ENCODE measurements at places on chromosomes 2 and 18. TPM values are rescaled to one million over a fixed set of nuclear protein-coding genes. Genes with fewer than 3 reads are reported as not detected.
A peak's percentile ranks its signal among the peaks of the same experiment; 100 is the strongest.

DNA sequence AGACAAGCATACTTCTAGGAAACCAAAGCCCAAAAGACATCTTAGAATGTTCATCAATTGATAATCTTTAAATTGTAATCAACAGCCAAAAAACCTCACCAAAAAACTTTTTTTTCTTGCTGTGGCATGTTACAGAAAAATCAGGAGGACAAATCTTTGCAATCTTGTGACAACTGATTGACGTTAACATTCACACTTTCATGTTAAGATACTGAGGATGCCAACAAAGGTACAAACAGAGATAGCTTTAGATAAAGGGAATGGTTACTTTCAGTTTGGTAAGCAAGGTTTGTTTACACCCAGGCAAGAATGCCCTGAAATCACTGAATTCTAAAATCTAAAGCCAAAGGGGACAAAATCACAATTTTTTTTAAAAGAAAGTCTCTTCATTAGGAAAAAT, 92.4 kb downstream of the ZAP70 start:
- H3K27ac ChIP-seq: no peak overlapping the region
- H3K4me3 ChIP-seq: no peak overlapping the region
- H3K27me3 ChIP-seq: no peaks in the 10 kb centered on the region
- H3K4me1 ChIP-seq: no peaks in the 10 kb centered on the region

GRCh38 chr2:173193925-173194324, 118.3 kb downstream of the MAP3K20 start:
- H3K4me3 ChIP-seq: no peak overlapping the region
- no peak overlapping the region for H3K27ac ChIP-seq
- H3K4me1 ChIP-seq: peaks cover 11% of the 10 kb centered on the region
- no peak for DNase-seq
- H3K27me3 ChIP-seq: no peaks in the 10 kb centered on the region

DNA sequence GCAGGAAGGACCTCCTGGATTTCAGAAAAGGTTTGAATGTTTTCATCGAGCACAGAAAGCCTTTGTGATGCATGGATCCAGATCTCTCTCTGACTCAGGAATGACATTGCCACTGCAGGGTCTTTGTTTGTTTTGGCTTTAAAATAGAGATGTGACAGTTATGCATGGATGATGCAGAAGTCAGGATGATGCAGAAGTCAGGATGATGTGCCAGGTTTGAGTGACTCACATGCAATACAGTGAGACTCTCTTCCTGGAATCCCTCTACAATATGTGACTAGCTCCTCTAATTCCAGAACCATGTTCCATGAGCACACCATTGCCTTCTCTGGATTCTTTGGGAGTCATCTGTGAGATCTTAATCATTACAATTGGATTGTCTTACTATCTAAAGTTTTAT, 177.9 kb upstream of the RAB6C start:
- no peaks in the 10 kb centered on the region for H3K4me1 ChIP-seq
- no peak overlapping the region for H3K27ac ChIP-seq
- H3K27me3 ChIP-seq: peaks cover 12% of the 10 kb centered on the region
- DNase-seq: no peak

DNA sequence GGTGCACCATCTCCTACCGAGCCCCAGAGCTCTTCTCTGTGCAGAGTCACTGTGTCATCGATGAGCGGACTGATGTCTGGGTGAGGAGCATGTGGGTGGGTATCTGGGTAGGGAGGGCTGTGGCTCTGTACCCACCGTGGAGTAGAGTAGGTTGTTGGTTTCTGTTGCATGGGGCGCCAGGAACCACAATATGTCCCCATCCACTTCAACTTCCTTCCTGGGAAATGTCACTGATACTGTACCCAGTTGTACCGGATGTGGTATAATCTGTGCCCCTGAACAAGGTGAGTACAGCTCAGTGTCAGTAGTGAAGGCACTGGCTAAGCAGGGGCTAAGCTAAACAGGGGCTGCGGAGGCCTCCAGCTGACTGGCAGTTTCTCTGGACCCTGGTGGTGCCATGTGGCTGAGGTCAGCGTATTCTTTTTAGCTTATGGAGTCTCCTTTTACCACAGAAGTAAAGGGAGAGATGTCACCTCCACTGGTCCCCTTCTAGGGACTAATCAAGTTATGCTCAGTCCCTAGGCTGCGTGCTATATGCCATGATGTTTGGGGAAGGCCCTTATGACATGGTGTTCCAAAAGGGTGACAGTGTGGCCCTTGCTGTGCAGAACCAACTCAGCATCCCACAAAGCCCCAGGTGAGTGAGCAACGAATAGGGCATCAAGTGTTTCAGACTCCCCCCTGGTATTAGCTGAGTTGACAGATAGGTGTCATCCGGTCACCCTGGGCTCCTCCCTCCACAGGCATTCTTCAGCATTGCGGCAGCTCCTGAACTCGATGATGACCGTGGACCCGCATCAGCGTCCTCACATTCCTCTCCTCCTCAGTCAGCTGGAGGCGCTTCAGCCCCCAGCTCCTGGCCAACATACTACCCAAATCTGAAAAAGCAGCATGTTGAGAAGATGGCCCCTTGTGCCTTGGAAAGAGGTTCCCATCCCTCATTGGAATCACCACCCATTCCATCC, 2.7 kb downstream of the STK16 start:
- peaks cover 9% of the 10 kb centered on the region for H3K36me3 ChIP-seq
- peak overlapping the region; percentile 96 for H3K4me3 ChIP-seq
- H3K27ac ChIP-seq: peak overlapping the region; percentile 94

- DNase-seq: no peak
- no peaks in the 10 kb centered on the region for H3K36me3 ChIP-seq
- H3K27me3 ChIP-seq: no peaks in the 10 kb centered on the region
- peaks cover 10% of the 10 kb centered on the region for H3K4me1 ChIP-seq
- no peak overlapping the region for H3K27ac ChIP-seq
These were observed 9.0 kb upstream of the SLC35F6 start for GRCh38 chr2:26754972-26755670.

DNA sequence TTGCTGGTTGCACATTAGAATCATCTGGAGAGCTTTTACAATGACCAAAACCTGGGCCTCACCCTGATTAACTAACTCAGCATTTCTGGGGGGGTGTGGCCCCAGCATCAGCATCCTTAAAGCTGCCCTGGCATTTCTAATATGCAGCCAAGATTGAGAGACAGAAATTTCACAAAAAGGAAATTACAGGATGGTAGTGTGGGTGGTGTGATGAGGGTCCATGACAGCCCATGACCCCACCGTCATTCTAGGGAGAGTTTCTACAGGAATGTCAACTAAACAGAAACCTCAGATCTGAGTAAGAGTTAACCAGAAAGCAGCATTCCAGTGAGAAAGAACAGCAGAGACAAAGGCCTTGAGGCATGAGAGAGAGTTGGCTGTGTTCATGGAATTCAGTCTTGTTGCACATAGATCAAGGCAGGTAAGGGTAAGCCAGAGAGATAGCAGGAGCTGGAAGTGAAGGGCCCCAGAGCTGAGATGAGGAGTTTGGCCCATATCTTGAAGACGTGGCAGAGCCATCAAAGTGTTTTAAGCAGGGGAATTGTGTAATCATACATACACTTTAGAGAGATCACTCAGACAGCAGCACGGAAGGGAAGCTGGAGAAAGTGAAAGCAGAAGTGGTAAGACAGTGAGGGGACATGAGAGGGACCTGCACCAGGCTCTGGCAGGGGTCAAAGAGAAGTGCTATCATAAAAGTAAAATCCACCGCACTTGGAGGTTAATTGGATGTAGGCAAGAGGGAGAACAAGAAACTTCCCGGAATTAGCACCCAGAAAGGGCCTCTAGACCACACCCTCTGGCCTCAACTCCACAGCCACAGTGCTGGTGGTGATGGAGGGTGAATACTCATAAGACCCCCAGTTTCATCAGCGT, 7.8 kb upstream of the TRABD2A start:
- no peaks in the 10 kb centered on the region for H3K36me3 ChIP-seq
- no peaks in the 10 kb centered on the region for H3K27me3 ChIP-seq
- H3K4me3 ChIP-seq: peak overlapping the region; percentile 74
- DNase-seq: peak; percentile 83
- H3K27ac ChIP-seq: peak overlapping the region; percentile 92

- peaks cover 2% of the 10 kb centered on the region for H3K27me3 ChIP-seq
- H3K27ac ChIP-seq: no peak overlapping the region
- H3K4me3 ChIP-seq: no peak overlapping the region
- no peak for DNase-seq
- H3K4me1 ChIP-seq: no peaks in the 10 kb centered on the region
These were observed 100.4 kb downstream of the MMADHC start for GRCh38 chr2:149487189-149487588.

GRCh38 chr18:58865701-58866065, 1.0 kb downstream of the ZNF532 start:
- H3K36me3 ChIP-seq: peaks cover 18% of the 10 kb centered on the region
- no peak for DNase-seq
- H3K27me3 ChIP-seq: peaks cover 23% of the 10 kb centered on the region
- peaks cover 4% of the 10 kb centered on the region for H3K4me1 ChIP-seq
- H3K4me3 ChIP-seq: no peak overlapping the region
- no peak overlapping the region for H3K27ac ChIP-seq

DNA sequence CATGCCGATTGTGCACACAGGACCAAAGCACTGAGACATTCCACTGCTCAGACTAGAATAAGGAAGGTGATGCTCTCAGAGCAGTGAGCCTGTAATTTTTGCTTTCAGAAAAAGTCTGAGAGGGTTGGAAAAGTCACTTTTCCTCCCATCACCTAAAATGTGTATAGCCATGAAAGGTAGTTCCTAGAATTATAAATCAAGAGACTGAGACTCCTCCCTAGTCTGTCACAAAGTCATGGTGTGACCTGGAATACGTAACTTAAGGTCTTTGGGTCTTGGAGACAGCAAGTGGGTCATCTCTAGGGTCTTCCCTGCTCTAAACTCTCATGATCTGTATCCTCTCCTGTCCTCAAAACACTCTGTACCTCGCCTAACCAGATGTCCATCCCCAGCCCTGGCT, 16.9 kb downstream of the ZNF521 start:
- H3K4me3 ChIP-seq: no peak overlapping the region
- H3K36me3 ChIP-seq: no peaks in the 10 kb centered on the region
- H3K27me3 ChIP-seq: peaks cover 23% of the 10 kb centered on the region
- H3K4me1 ChIP-seq: no peaks in the 10 kb centered on the region

GRCh38 chr18:68520406-68521075, 194.4 kb downstream of the TMX3 start:
- H3K36me3 ChIP-seq: no peaks in the 10 kb centered on the region
- no peaks in the 10 kb centered on the region for H3K4me1 ChIP-seq
- DNase-seq: no peak
- no peak overlapping the region for H3K27ac ChIP-seq

GRCh38 chr2:100653449-100654035, 90.7 kb downstream of the PDCL3 start:
- no peak overlapping the region for H3K27ac ChIP-seq
- H3K4me3 ChIP-seq: no peak overlapping the region
- peaks cover 5% of the 10 kb centered on the region for H3K27me3 ChIP-seq
- H3K36me3 ChIP-seq: no peaks in the 10 kb centered on the region

DNA sequence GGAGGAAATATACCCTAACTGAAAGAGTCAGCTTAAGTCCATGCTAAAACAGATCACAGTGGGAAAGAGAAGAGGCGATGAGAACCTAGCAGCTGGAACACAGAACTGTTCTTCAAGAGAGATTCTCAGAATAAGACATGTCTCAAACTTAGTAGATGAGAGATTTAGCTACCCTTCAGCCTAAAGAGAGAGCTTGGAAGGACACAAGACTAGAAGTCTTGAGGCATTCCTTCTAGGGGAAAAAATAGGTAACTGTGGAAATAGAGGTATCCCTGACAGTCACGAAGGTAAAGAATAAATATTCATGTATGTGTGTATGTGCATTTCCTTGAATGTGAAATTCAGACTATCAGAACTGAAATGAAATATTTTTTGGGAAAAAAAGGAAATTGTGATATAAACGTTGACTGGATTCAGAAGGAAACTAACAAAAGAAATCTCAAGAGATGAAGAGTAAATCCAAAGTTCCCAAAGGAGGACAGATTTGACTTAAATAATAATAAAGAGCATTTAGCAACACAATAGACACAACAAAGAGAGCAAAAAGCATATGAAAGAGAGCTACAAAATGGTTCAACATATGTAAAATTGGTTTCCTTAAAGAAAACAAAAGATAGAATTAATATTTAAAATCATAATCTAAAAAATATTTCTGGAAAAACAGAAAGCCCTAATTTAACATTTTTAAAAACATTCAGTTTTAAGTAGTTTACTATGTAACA, 258.7 kb downstream of the LRP1B start:
- no peaks in the 10 kb centered on the region for H3K27me3 ChIP-seq
- no peaks in the 10 kb centered on the region for H3K4me1 ChIP-seq
- DNase-seq: no peak

DNA sequence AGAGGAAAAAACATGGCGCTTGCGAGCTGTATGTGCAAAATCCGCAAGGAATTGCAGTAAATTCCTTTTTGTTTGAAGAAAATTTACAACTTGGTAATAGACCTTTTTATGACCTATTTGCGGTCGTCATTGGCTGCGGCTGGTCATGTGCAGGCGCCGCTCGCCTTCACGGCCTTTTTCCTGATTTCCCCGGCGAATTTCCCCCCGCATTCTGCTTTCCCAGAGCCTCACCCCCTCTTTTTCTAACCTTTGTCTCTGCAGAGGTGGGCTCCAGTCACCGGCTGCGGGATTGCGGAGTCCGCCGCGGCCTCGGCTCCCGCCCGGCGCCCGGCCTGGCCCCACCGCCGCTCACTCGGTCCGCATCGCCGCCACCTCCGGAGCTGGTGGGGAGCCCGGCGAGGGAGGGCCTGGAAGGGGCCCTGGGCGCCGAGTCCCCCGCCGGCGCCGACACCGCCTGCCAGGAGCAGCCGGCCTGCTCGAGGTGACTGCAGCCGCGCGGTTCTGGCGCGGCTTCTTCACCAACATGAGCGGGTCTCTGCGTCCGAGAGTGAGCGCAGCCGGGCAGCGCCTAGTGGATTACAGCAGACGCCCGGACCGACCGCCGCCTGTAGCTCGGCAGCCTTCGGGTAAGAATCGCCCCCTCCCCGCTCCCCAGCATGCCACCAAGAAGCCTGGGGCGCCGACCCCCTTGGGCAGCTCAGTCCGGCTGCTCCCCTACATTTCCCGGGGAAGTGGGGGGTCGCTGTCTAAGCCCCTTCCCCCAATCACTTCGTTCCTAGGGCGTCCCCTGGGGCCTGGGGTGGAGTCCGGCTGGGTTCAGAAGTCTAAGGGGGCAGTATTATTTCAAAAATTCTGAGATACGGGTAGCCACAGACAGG, 7.1 kb downstream of the HOXD8 start:
- peaks cover 64% of the 10 kb centered on the region for H3K27me3 ChIP-seq
- no peak for DNase-seq
- H3K4me1 ChIP-seq: peaks cover 34% of the 10 kb centered on the region
- H3K36me3 ChIP-seq: peaks cover 35% of the 10 kb centered on the region
- no peak overlapping the region for H3K27ac ChIP-seq
- no peak overlapping the region for H3K4me3 ChIP-seq

DNA sequence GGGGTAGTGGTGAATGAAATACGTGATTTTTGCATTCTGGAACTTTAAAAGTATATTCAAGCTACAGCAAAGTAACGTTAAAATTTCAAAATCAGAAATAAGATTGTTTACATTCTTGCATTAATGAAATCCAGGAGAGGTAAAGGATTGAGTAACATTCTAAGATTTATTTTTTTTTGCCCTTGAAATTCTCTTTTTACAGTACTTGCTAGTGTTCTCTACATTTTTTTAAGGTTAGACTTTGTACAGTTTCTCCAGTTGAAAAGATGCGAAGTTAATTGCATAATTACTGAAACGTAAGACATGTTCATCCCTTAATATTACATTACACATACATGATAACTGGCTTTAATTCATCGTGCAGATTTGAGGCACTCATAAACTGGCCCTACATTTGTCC, 74.5 kb downstream of the ACTR3 start:
- DNase-seq: no peak
- no peaks in the 10 kb centered on the region for H3K27me3 ChIP-seq
- H3K36me3 ChIP-seq: peaks cover 12% of the 10 kb centered on the region

ECEL1 gene
- not detected for total RNA-seq

TGFA gene
- 1.6 TPM for total RNA-seq

NLRC4 gene
- total RNA-seq: not detected

SOWAHC gene
- total RNA-seq: 0.29 TPM

REEP1 gene
- total RNA-seq: not detected

DYNAP gene
- total RNA-seq: not detected

Measured in natural killer cell treated with Interleukin-12 subunit alpha and Interleukin-12 subunit beta and Interleukin-15 and Interleukin-18, amount 100 ng/mL, for 72 hours (primary cell).